ENCODE measurements at places on chromosomes 4 and X.

GRCh38 chr4:56622176-56622575 is 58.9 kb downstream of the HOPX start:
- no peak overlapping the region for H3K4me3 ChIP-seq
- H3K36me3 ChIP-seq, result no peaks in the 10 kb centered on the region
- no peak overlapping the region for H3K27ac ChIP-seq

DNA sequence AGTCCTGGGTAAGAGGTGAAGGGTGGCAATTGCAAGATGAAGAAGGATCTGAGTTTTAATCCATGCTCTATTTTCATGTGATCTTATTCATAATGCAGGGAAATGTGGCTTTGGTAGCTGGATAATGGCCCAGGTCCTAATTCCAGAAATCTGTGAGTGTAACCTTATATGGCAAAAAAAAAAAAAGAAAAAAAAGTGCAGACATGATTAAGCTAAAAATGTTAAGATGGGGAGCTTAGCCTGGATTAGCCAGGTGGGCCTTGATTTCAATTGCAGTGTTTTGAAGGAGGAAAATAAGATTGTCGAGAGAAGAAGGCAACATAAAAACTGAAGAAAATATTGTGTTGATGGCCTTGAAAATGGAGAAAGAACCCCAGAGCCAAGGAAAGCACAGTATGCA is 867.7 kb upstream of the HS3ST1 start:
- no peaks in the 10 kb centered on the region for H3K4me1 ChIP-seq
- H3K36me3 ChIP-seq, result no peaks in the 10 kb centered on the region
- no peak for DNase-seq
- no peak overlapping the region for H3K4me3 ChIP-seq

- DNase-seq, result no peak
- H3K4me3 ChIP-seq, result no peak within 1 kb of the TSS
- no peaks in the 10 kb centered on the region for H3K36me3 ChIP-seq
- no peak within 1 kb of the TSS for H3K27ac ChIP-seq
- H3K4me1 ChIP-seq, result no peaks in the 10 kb centered on the region
- H3K27me3 ChIP-seq, result no peaks in the 10 kb centered on the region
These were observed at the start of gene FRMPD4 for GRCh38 chrX:12138361-12139313. Gene FRMPD4, plus strand, starts transcription at chrX:12138473. Its CDS starts 499 bp downstream, at chrX:12138972.

DNA sequence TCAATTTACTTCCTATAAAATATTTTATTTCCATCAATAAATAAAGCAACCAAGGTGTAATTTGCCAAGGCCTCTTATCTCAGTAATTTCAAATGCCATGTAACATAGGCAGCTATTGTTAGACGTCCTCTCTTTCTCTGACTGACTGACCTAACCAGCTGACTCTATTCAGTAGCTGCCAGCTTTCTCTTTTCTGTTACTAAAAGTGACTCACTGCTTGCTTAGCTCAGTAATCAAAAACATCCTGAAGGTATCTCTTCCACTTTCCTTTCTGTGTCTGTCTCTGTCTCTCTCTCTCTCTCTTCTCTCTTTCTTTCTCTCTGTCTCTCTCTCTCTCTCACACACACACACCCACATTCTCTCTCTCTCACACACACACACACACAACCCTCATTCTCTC is 134.2 kb downstream of the SPOCK3 start:
- H3K27me3 ChIP-seq, result no peaks in the 10 kb centered on the region
- no peaks in the 10 kb centered on the region for H3K4me1 ChIP-seq
- H3K27ac ChIP-seq, result no peak overlapping the region
- no peak overlapping the region for H3K4me3 ChIP-seq

DNA sequence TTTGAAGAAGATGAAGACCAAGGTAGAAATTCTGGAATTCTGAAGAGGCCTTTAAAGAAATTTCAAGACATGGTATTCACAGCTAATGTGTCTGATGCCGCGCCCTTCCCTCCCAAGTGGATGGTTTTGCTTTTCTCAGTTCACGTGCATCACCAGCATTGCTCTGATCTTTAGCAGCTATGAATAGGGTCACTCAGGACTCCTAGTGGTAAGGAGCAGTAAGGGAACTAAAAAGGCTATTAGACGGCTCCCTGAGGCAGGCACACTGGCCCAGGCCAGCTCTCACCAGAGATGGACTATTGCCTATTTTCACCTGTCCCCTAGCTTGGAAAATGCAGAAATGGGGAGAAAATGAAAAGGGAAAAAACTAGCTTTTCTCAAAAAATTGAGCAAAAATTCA is 447.5 kb upstream of the RASGEF1B start:
- H3K27ac ChIP-seq, result no peak overlapping the region
- no peak for DNase-seq
- no peaks in the 10 kb centered on the region for H3K27me3 ChIP-seq
- H3K4me1 ChIP-seq, result no peaks in the 10 kb centered on the region
- H3K36me3 ChIP-seq, result no peaks in the 10 kb centered on the region

DNA sequence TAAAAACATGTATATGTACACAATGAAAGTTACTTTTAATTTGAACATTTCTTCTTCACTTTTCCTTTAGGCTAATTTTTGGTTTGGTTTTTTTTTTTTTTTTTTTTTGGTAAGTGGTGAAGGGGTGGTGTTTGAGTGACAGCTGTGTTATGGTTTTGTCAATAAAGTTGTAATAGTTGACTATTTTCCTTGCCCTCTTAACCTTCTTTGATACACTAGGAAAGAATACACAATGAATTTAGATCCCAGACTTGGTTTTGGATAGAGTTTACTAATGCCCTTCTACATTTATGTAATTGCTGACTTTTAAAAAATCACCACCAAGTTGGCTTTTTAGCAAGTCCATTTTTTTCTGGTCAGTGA is 38.1 kb upstream of the MSMO1 start:
- H3K27ac ChIP-seq, result no peak overlapping the region
- no peak overlapping the region for H3K4me3 ChIP-seq
- H3K4me1 ChIP-seq, result no peaks in the 10 kb centered on the region
- DNase-seq, result no peak
- no peaks in the 10 kb centered on the region for H3K27me3 ChIP-seq

DNA sequence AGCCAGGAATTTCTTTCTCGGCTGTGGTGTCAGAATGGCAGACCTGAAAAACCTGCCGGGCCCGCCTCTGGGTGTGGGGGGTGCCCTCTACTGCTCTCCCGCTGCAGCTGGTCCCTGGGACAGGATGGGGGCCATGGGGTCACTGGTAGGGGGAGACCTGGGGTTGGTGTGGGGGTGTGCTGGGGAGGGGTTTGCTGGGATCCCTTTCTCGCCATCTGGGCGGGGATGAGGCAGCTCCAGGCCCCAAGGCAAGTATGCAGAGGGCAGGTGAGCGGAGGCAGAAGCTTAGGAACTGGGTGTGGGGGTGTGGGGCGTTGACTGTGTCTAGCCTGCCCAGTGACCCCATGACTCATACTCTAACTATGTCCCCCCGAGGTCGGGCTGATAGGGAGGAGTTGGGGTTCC is 884 bp downstream of the CCDC120 start:
- DNase-seq, result no peak
- no peak overlapping the region for H3K27ac ChIP-seq
- H3K27me3 ChIP-seq, result no peaks in the 10 kb centered on the region
- H3K4me3 ChIP-seq, result no peak overlapping the region
- no peaks in the 10 kb centered on the region for H3K36me3 ChIP-seq
- H3K4me1 ChIP-seq, result no peaks in the 10 kb centered on the region

- H3K36me3 ChIP-seq, result no peaks in the 10 kb centered on the region
- no peak for DNase-seq
- no peak overlapping the region for H3K27ac ChIP-seq
- no peaks in the 10 kb centered on the region for H3K27me3 ChIP-seq
These were observed 25.4 kb upstream of the RASL11B start for GRCh38 chr4:52836678-52837077.

DNA sequence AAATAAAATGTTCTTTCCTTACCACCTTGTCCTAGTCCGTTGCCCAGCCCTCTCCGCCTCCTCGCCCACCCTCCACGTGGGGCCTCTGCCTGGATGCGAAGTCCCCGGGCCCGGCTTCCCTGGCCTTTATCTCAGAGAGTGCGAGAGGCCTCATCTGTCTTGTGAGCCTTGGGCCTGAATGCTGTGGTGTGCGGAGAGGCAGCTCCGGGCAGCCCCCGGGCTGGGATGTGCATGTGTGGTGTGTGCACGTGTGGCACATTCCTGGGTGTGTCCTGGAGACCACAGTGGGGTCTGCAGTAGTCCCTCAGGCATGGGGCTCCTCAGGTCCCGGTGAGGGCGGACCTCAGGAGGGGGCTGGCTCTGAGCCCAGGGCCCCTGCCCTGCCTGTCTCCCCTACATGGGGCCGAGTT is 31.4 kb downstream of the DOK7 start:
- peaks cover 7% of the 10 kb centered on the region for H3K27me3 ChIP-seq
- no peak overlapping the region for H3K4me3 ChIP-seq
- no peaks in the 10 kb centered on the region for H3K36me3 ChIP-seq

DNA sequence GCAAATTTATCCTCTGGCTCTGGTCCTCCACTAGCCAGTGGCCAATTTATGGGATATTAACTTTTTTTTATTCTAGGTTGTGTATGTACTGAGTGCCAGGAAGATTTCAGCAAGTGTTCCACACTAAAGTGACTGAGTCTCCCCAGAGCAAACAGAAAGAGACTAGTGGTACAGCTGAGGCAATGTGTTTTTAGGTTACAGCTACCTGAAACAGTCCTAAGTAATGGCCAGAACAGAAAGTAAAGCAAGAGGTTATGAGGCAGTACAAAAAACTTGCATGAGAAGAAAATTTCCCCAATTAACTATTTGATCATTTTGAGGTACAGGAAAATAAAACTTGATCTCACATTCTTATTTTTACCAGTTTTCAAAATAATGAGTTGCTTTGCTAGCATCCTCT is 31.2 kb downstream of the PRDM8 start:
- no peaks in the 10 kb centered on the region for H3K36me3 ChIP-seq
- no peak for DNase-seq
- H3K27me3 ChIP-seq, result peaks cover 5% of the 10 kb centered on the region
- no peak overlapping the region for H3K4me3 ChIP-seq
- H3K4me1 ChIP-seq, result no peaks in the 10 kb centered on the region

GRCh38 chr4:72974694-72975487 is 94.6 kb downstream of the COX18 start:
- no peaks in the 10 kb centered on the region for H3K36me3 ChIP-seq
- no peak overlapping the region for H3K4me3 ChIP-seq
- DNase-seq, result no peak
- H3K27me3 ChIP-seq, result no peaks in the 10 kb centered on the region
- H3K27ac ChIP-seq, result no peak overlapping the region
- no peaks in the 10 kb centered on the region for H3K4me1 ChIP-seq

DNA sequence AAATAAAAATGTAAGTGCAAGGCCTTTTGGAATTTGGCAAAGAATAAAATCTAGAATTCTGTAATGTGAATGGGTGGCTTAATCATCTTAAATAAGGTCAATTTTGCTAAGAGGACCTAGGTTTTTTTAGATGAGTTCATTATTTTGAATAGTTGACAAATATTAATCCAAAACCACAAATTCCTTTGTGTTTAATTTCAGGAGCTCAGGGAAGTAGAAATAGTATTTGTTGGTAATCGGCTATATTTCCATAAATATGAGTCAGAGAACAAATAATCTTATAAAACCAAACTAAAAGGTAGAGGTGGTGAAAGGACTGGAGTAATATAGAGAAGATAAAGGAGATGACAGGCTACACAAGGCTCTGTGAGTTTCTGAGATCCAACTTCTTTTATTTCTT is 190.4 kb upstream of the TLL1 start:
- H3K27ac ChIP-seq, result no peak overlapping the region
- no peaks in the 10 kb centered on the region for H3K27me3 ChIP-seq
- H3K36me3 ChIP-seq, result no peaks in the 10 kb centered on the region
- no peak for DNase-seq
- H3K4me1 ChIP-seq, result no peaks in the 10 kb centered on the region

DNA sequence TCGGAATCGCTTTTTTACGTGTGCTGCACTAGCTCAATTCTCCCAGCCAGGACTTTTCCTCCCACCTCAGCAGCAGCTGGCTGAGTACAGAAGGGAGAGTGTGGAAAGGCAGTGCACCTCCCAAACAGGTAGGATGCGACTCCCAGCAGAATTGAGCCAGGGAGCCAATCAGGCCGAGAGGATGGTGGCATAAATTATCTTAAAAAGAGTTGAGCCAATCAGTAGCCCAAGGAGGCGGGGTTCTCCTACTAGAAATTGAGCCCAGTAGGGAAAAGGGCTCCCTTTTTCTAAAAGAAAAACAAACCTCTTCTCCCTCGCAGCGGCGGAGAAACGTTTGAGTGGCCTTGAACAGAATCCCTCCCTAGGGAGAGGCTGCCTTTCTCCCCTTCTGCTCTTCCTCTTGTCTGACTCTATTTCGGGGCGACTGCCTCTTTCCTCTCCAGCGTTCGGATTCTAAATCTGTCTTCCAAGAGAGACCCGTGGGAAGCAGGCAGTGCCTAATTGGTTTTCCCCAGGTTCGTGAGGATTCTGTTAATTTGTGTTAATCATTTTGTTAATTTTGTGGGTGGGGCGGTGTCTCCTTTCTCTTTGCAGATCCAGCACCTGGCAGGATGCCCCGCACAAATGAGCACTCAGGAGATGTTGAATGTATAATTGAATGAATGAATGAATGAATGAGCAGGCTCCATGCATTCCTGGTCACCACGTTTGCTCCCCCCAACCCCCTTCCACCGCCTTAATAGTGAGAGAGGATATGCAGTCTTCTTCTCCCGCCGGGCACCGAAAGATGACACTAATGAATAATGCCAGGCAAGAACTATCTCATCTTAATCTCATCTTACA is at the start of gene GABRG1:
Gene GABRG1 (minus strand): TSS at position 142 of the 843 bp plus-strand sequence. CDS start 141 bp downstream, at position 1.
- H3K27me3 ChIP-seq, result no peaks in the 10 kb centered on the region
- DNase-seq, result no peak
- H3K4me1 ChIP-seq, result no peaks in the 10 kb centered on the region
- no peaks in the 10 kb centered on the region for H3K36me3 ChIP-seq
- H3K27ac ChIP-seq, result no peak within 1 kb of the TSS
- no peak within 1 kb of the TSS for H3K4me3 ChIP-seq

- H3K27ac ChIP-seq, result no peak overlapping the region
- no peak overlapping the region for H3K4me3 ChIP-seq
- H3K27me3 ChIP-seq, result no peaks in the 10 kb centered on the region
- DNase-seq, result no peak
- no peaks in the 10 kb centered on the region for H3K36me3 ChIP-seq
- H3K4me1 ChIP-seq, result no peaks in the 10 kb centered on the region
These were observed 15.8 kb downstream of the SORBS2 start for GRCh38 chr4:185796176-185796575.

- DNase-seq, result no peak
- H3K4me1 ChIP-seq, result no peaks in the 10 kb centered on the region
- H3K4me3 ChIP-seq, result no peak overlapping the region
- no peaks in the 10 kb centered on the region for H3K27me3 ChIP-seq
- no peak overlapping the region for H3K27ac ChIP-seq
- H3K36me3 ChIP-seq, result peaks cover 4% of the 10 kb centered on the region
These were observed 25.0 kb upstream of the UBA6 start for GRCh38 chr4:67725981-67726380.

GRCh38 chrX:137929951-137930350 is 364.0 kb downstream of the ZIC3 start:
- no peak overlapping the region for H3K4me3 ChIP-seq
- no peaks in the 10 kb centered on the region for H3K36me3 ChIP-seq
- DNase-seq, result no peak
- no peaks in the 10 kb centered on the region for H3K4me1 ChIP-seq
- H3K27me3 ChIP-seq, result no peaks in the 10 kb centered on the region
- H3K27ac ChIP-seq, result no peak overlapping the region

All from effector memory CD4-positive, alpha-beta T cell (primary cell).